ENCODE measurements at places on chromosomes 4 and X.

DNA sequence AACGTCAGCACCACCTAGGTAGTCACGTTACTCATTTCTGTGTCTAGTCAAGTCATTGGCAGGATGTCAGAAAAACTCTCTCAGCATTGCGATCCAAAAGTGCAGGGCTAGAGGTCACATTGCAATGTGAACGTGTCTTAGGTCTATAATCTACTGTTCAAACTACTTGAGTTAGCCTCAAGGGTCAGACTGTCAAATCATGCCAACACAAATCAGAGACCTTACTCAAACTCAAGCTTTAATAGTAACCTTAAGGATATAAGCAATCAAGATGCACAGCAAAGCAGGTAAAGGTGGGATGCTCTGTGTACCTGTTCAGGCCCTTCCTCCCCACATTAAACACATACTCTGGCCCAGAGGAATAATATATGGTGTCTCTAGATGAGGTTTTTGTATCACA, 114.4 kb upstream of the NOCT start:
- DNase-seq = no peak

- DNase-seq = peak; percentile 30
These were observed 755 bp downstream of the ANKRD17 start for GRCh38 chr4:73257651-73258435.

GRCh38 chr4:83297548-83298260, 13.1 kb upstream of the COQ2 start:
- DNase-seq = no peak

DNA sequence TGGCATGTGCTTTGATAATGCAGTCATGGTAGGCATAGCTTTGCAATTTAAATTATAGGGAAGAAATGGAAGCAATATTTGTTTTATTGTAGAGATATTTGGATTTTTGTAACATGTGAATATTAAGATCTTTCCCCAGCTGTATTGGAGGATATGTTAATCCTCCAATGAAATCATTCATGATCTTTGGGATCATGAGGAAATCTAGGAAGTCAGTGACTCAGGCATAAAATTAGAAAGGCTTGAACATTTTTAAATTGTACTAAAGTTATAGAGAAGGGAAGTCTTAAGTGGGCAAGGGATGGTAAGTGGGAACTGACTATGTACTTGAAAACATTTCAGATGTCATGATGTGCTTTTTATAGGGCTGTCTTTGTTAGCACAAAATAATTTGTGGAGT, 46.8 kb downstream of the FIP1L1 start:
- DNase-seq = no peak

GRCh38 chrX:14496674-14497073, 32.7 kb upstream of the GLRA2 start:
- DNase-seq = no peak

GRCh38 chr4:176902710-176903323, 110.1 kb upstream of the VEGFC start:
- peak; percentile 72 for DNase-seq

- DNase-seq = peak; percentile 42
These were observed 3.7 kb downstream of the STATH start for GRCh38 chr4:69999420-69999819.

- DNase-seq = no peak
These were observed 2705.8 kb downstream of the PCDH7 start for GRCh38 chr4:33425936-33426335.

GRCh38 chrX:134254511-134254910, 17.5 kb downstream of the CCDC160 start:
- DNase-seq = no peak

DNA sequence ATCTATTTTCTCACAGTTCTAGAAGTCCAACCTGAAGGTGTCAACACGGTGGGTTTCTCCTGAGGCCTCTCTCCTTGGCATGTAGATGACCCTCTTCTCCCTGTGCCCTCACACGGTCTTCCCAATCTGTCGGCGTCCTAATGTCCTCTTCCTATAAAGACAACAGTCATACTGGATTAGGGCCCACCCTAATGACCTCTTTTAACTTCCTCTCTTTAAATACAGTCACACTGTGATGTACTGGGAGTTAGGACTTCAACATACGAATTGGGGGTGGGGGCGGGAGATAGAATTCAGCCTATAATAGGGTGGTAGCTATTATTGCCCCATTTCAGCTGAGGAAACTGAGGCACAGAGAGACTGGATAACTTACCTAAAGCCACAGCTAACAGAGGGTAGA, 70.2 kb downstream of the SMIM20 start:
- DNase-seq = no peak

DNA sequence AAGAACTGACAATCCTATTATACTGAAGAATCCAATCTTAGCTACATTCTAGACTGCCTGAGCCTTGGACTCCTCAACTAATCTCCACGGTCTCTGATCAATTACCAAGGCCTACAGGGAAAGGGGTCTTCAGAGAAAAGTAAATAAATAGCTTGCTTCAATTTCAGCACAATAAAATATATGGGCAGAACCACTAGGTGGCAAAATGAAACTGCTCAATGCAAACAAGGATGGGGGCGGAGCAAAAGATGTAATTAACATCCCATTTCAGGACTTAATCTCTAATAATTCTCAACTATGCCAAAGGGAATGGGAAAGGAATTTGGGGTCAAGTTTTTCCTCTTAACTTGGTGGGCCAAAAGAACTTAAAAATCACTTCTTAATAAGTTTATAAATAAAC, 78.4 kb upstream of the MAP3K15 start:
- DNase-seq = peak; percentile 42

- DNase-seq = no peak
These were observed 45.3 kb upstream of the CDKN2AIP start for GRCh38 chr4:183399126-183399522.

DNA sequence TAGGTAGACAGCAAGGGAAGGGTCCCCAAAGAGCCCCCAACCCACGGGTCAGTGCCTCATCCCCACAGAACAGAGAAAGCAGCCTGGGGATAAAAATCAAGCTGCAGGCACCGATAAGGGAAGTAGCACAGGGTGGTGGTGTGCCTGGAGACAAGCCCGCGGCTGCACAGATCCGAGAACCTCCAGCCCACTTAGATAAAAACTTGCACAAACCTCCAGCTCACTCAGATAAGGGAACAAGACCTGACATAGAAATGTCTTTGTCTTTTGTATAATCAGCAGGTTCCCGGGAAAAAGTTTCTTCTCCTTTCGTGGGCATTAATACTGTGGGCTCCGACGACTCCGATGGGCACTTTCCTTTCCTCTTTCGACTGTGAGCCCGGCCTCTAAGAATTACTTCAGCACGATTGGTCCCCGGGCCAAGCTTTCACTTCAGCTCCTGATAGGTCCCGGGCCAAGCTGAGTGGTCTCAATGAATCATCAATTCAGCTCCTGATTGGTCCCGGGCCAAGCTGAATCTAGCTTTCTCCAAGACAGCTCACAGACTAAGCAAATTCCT, 32.4 kb downstream of the PRDX4 start:
- DNase-seq = no peak

- no peak for DNase-seq
These were observed 59.4 kb upstream of the NAP1L5 start for GRCh38 chr4:88757067-88757466.

DNA sequence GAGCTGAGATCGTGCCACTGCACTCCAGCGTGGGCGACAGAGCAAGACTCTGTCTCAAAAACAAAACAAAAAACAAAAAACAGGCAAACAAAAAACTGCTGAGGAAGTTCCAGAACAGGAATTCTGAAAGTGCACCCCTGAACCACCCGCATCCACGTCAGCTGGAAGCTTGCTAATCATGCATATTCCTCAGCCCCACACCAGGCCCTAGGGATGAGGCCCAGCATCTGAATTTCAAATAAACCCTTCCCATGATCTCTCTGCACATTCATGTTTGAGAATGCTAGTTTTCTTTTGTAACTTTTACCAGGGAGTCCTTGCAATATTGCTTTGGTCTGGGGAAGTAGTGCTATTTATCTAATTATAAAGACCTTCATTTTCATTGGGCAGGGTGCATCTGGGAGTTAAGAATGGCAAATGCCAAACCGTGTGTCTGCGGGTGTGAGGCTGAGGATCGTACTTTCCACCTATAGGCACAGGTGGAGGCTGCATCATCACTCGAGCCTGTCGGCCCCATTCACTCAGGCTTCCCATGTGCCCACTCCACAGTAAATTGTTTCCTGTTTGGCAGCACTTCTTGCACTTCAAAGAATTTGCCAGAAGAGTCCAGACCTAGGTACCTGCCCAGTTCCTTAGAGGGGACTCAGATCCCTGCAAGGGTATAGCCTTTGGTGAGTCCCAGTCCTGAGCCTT, 23.6 kb downstream of the CCKAR start:
- DNase-seq = no peak

DNA sequence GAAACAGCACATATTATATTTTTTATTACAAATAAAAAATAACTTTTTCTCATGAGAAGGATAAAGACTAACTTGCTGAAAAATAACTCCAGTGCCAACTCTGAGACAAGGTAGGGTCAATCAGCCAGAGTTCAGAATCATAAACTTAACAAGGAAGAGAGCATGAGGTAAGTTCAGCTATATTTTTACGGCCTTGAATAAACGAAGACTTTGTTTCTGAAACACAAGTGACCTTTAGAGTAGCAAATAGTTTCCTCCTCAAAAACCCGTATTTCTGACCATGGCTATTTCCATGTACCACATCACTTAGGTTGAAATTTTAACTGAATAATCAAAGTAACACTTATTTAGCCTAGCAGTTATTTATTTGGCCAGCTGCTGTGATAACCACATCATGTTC, 45.5 kb downstream of the PRDM5 start:
- no peak for DNase-seq

DNA sequence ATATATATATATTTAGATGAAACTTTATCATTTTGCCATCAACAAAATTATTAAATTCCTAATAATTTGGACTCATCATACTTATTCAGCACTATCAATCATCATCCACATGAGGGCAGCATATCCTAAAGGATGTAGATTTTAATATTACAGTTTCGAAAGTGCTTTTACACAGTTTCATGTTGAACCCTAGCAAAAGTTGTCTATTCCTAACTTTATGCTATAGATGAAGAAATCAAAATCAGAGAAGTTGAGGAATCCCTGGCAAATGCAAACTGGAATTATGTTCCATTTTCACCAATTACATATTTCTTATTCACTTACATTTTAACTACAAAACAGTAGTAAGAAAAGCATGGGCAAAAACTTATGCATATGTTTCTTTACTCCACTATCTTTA, 36.6 kb upstream of the UGT2A1 start:
- peak; percentile 51 for DNase-seq

DNA sequence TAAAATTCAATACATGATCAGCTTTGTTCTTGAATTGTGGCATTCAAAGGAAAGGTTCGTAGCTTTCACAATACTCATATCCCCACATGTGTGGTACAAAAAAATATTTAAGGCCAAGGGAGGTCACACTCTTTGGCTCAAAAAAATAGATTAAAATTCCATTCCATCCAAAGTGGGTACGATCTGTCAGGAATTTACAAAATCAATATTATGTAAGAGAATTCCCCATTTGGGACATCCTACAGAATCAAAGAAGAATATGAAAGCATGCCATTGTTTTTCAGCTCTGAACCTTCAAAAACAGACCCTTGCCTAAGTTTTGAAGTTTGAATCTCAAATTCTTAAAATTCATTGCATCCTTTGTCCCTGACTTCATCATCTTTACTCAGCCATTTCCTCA, 85.8 kb downstream of the MID1 start:
- DNase-seq = no peak

- DNase-seq = no peak
These were observed 34.6 kb downstream of the ANXA5 start for GRCh38 chr4:121662225-121662624.

GRCh38 chr4:119684463-119684862, 55.9 kb upstream of the PDE5A start:
- no peak for DNase-seq

DNA sequence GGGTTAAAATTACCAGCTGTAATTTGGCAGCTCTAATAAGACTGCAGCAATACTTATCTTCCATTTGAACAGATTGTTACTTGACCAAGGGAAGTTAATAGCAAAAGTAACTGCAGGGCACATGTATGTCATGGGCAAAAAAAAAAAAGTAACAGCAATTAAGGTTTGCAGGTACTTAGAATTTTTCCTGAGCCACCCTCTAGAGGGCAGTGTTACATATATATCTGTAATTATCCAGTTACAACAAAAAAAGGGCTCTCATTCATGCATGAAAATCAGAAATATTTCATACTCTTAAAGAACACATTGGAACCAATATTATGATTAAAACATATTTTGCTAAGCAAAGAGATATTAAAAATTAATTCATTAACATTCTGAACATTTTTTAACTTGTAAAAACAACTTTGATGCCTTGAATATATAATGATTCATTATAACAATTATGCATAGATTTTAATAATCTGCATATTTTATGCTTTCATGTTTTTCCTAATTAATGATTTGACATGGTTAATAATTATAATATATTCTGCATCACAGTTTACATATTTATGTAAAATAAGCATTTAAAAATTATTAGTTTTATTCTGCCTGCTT, 25.1 kb downstream of the XIAP start:
- peak; percentile 34 for DNase-seq

DNA sequence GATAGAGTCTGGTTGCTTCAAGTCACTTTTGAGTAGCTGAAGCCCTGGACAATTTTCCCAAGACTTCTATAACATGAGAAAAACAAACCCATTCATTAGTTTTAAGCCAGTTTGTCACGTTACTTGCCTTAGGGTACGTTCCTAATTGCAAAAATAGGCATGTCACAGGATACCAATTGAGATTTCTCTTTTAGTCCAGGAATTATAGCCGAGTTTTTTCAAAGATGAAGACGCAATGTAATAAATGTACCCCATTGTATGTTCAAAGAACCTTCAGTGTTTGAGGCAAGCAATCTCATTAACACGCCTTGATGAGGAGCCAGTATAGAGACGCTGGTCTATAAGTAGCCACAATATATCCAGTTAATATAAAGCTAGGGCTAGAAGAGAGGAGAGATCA, 534.2 kb downstream of the INPP4B start:
- no peak for DNase-seq

DNA sequence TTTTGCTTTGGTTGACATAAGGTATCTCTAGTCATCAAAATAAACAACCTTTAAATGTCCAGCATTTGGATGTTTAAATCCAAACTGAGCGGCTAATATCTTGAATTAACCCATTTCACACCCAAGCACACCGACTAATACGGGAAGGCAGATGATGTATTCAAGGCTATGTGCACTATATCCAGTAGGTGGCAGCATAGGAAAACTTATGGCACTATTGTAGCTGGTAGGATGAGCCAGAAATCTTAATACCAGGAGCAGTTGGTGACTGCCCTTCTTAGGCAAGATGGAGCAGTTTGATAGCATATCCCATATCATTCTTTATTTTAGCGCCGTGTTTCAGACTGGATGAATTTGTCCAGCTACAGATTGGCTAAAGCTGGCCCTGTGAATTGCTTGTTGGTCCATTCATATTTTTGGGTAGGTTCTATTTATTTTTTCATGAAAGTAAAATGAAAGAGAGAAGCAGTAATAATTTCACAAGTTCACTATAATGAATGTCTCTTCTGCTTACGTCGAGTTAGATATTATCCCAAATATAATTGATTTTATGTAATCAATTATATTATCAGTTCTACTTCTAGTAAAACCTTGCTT, 24.4 kb downstream of the UCHL1 start:
- DNase-seq = peak; percentile 89

- no peak for DNase-seq
These were observed 7.2 kb upstream of the THOC2 start for GRCh38 chrX:123740006-123740405.

- DNase-seq = no peak
These were observed 67.3 kb downstream of the AFAP1 start for GRCh38 chr4:7872264-7872771.

- no peak for DNase-seq
These were observed 275.5 kb downstream of the CFAP299 start for GRCh38 chr4:80610845-80611677.

- no peak for DNase-seq
These were observed 67.2 kb downstream of the ANTXR2 start for GRCh38 chr4:80005863-80006262.

- DNase-seq = no peak
These were observed 76.2 kb upstream of the GRXCR1 start for GRCh38 chr4:42816189-42816879.
